Hippocampal formation (tissue), 2 donors: ENCODE measurements at places on chromosomes 13 and 19.

DNA sequence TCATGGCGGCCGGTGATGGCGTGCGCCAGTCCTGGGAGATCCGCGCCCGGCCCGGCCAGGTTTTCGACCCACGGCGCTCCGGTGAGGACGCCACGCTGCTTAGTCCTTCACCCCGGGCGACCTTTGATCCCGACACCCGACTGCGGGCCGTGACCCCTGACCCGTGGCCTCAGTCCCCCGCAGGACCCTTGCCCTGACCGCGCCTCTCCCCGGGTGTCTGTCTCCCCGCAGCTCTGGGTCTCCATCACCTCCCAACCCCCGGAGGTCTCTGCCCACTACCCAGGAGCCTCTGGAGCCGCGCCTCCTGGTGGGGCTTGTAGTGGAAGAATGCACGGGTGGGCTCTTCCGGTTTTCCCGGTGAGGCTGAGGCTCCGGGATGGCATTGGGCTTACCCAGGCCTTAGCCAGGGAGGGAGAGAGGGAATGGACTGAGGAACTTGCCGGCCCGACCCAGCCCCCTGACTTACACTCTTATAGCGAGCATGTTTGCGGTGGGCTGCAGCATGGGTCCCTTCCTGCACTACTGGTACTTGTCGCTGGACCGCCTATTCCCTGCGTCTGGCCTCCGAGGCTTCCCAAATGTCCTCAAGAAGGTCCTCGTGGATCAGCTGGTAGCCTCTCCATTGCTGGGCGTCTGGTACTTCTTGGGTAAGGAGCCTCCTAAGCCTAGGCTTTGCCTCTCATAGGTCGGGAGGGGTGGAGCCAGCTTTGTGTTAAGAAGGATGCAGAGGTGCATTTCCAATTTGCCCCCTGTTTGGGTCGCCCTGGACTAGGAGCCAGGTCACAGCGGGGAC, 566 bp downstream of the MPV17L2 start:
- DNase-seq = no peak

DNA sequence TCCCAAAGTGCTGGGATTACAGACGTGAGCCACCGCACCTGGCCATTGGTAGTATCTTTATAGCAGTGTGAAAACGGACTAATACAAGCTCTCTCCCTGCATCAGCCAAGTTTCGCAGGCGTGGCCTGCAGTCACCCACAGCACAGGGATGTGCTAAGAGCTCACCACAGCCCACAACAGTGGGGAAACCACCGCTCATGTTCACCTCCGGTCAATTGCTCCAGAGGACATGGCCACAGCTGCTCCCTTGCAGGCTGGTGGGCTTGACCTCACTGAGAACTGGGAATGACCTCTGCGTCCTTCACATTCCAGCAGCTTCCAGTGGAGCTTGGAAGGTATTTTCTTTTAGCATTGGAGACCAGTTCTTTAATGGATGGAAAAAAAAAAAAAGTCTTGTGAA, 156.4 kb downstream of the KCTD15 start:
- DNase-seq = no peak

DNA sequence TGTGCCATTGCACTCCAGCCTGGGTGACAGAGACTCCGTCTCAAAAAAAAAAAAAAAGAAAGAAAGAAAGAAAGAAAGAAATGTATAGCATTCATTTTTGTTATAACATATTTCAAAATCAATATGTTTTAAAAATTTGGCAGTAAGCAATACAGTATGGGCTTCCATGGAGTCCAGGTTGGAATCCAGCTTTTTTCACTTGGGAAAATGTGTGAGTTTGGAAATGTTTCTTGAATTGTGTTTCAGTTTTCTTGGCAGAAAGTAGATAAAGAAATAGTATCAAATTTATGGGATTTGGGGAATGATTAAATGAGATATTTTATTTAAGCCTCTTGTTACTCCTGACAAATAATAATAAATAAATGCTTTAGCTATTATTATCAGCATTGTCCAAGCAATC, 225.6 kb downstream of the PCDH9 start:
- no peak for DNase-seq

DNA sequence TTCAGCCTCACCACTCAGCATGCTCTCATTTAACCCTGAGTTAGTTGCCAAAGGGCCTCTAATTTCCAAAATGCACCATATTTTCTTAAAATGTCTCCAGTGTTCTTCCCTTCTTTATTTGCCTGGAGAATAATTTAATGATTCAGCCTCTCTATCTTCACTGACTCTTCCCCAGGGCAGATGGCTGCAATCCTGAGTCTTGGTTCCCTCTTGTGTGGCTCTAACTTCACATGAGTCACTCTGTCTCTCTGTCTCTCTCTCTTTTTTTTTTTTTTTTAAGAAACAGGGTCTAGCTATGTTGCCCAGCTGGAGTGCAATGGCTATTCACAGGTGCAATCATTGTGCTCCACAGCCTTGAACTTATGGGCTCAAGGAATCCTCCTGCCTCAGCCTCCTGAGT, 251.4 kb downstream of the VWA8 start:
- no peak for DNase-seq

- no peak for DNase-seq
Measured at GRCh38 chr19:41330481-41330880, 20.5 kb downstream of the CCDC97 start.

DNA sequence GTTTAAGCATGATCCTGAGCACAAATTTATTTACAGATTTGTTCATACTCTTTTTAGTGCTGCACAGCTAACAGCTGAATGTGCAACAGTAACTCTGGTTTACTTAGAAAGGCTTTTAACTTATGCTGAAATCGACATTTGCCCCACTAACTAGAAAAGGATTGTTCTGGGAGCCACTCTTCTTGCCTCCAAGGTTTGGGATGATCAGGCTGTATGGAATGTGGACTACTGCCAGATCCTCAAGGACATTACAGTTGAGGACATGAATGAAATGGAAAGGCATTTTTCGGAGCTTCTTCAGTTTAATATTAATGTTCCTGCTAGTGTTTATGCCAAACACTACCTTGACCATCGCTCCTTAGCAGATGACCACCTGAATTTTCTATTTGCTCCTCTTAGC, 16.0 kb downstream of the ZNF100 start:
- DNase-seq = no peak

- no peak for DNase-seq
Measured at GRCh38 chr13:24664726-24665409, 15.3 kb upstream of the ATP12A start.

- no peak for DNase-seq
Measured at GRCh38 chr13:32039528-32039927, 8.0 kb downstream of the FRY start.

DNA sequence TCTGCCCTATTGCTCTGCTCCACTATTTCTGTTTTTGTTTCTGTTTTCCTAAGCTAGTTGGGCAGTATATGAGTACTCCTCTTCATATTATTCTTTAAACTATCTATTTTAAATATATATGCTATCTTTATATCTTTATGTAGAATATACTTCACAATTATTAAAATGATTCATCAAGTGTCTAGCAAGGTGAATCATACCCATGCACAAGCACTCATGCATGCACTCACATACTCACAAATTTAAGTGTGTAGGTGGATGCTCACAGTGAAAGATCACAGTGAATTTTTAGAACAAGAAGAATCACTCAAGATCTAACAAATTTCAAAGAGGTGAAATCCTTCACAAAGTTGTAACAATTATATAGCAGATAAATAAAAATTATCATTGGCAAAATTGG, 435.6 kb upstream of the SLITRK5 start:
- DNase-seq = no peak

DNA sequence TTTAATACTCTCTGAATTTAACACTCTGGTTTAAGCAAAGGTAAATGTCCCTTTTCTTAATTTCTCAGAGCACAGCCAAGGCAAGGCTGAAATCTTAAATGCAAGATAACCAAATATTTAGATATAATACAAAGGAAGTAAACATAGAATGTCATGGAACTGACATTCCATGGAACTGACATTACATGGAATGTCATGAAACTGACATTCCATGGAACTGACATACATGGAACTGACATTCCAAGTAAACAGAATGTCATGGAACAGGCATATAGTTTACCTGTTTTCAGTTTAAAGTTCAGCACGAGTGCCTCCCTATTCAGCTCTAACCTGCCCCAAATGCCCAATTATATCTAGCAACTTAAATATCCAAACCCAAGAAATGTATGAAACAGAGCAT, 21.8 kb downstream of the FGF14 start:
- no peak for DNase-seq

GRCh38 chr19:48997972-48998371, 4.3 kb downstream of the RUVBL2 start:
- no peak for DNase-seq

DNA sequence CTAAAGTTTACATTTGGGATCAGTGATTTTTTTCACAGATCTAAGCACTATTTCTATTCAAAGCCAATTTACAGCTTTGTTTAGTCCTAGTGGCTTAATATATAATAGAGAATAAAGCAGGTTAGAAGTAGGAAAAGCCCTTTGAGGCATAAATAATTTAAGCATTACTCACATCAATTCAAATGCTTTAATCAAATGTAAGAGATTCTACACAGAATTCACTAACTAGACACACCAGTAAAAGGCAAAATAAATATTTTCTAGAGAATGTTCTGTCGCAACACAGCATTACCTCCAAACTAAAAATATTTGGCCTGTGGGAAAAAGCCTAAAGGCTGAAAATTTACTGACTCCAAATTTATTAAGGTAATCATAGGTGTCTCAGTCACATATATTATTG, 31.3 kb downstream of the KCTD12 start:
- DNase-seq = no peak

- no peak for DNase-seq
Measured at GRCh38 chr13:84741253-84741652, 859.0 kb upstream of the SLITRK1 start.

- DNase-seq = no peak
Measured at GRCh38 chr19:40799558-40800338, 757 bp downstream of the EGLN2 start.
